Activated naive CD8-positive, alpha-beta T cell treated with anti-CD3 and anti-CD28 coated beads for 36 hours (primary cell): ENCODE measurements at places on chromosomes 13 and 19.

GRCh38 chr19:50327461-50328223, 1.5 kb downstream of the KCNC3 start:
- peaks cover 37% of the 10 kb centered on the region for H3K4me1 ChIP-seq
- peaks cover 77% of the 10 kb centered on the region for H3K27me3 ChIP-seq
- no peak for DNase-seq
- H3K4me3 ChIP-seq = peak overlapping the region; percentile 42
- peaks cover 10% of the 10 kb centered on the region for H3K36me3 ChIP-seq
- H3K27ac ChIP-seq = no peak overlapping the region

GRCh38 chr19:14632286-14632685, 42.4 kb downstream of the ADGRE3 start:
- H3K4me3 ChIP-seq = no peak overlapping the region
- H3K36me3 ChIP-seq = no peaks in the 10 kb centered on the region
- H3K27ac ChIP-seq = no peak overlapping the region
- DNase-seq = peak; percentile 8

GRCh38 chr13:101917833-101918661, 465.6 kb downstream of the ITGBL1 start:
- no peak overlapping the region for H3K27ac ChIP-seq
- H3K36me3 ChIP-seq = no peaks in the 10 kb centered on the region

DNA sequence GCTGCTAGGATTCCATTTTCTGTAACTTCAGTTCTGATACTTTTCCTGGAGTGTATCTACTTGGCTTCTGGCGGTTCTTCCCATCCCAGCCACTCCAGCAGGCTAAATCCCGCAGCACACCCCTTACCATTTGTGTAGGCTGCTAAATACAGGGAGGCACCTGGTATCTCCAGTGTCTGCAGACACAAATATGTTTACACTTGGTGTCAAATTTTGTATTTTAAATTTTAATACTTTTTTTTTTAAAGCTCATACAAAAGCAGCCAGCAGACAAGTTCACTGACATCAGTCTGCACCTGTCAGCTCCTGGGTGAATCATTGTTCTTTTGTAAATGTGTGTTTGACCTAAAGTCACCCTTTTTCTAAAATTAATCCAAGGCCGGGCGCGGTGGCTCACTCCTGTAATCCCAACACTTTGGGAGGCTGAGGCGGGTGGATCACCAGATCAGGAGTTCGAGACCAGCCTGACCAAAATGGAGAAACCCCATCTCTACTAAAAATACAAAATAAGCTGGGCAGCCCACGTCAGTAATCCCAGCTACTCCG, 3.4 kb upstream of the ZSCAN4 start:
- peaks cover 3% of the 10 kb centered on the region for H3K4me1 ChIP-seq
- peaks cover 57% of the 10 kb centered on the region for H3K27me3 ChIP-seq
- DNase-seq = no peak
- peaks cover 2% of the 10 kb centered on the region for H3K36me3 ChIP-seq
- H3K27ac ChIP-seq = no peak overlapping the region

DNA sequence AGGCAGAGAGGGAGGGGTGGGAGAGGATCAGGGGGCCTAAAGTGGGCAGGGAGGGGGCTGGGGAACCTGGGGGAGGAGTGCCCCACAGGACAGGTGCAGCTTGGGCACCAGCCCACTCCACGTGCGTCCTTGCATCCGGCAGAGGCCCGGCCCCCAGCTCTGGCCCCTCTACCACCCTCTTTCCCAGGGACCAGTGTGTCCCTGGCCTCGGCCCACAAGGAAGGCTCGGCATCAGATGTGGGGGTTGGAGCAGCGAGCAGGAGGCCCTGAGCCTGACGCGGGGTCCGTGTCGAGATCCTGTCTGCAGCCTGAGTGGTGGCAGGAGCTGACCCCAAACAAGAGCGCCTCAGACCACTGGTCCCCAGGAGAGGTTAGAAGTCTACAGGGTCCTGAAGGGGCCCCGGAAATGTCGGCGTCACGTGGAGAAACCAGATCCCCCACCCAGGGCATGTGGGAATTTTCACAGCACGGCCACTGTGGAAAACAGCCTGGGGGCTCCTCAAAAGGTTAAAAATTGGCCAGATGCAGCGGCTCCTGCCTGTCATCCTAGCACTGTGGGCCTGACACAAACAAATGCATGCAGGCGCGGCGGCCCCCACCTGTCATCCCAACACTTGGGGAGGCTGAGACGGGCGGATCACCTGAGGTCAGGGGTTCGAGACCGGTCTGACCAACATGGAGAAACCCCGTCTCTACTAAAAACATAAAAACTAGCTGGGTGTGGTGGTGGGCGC, 21.5 kb downstream of the SHC2 start:
- H3K36me3 ChIP-seq = no peaks in the 10 kb centered on the region
- H3K27me3 ChIP-seq = peaks cover 31% of the 10 kb centered on the region
- H3K27ac ChIP-seq = no peak overlapping the region
- DNase-seq = no peak
- H3K4me1 ChIP-seq = no peaks in the 10 kb centered on the region
